Inflammatory macrophage (primary cell): ENCODE measurements at places on chromosomes 6 and 20.

DNA sequence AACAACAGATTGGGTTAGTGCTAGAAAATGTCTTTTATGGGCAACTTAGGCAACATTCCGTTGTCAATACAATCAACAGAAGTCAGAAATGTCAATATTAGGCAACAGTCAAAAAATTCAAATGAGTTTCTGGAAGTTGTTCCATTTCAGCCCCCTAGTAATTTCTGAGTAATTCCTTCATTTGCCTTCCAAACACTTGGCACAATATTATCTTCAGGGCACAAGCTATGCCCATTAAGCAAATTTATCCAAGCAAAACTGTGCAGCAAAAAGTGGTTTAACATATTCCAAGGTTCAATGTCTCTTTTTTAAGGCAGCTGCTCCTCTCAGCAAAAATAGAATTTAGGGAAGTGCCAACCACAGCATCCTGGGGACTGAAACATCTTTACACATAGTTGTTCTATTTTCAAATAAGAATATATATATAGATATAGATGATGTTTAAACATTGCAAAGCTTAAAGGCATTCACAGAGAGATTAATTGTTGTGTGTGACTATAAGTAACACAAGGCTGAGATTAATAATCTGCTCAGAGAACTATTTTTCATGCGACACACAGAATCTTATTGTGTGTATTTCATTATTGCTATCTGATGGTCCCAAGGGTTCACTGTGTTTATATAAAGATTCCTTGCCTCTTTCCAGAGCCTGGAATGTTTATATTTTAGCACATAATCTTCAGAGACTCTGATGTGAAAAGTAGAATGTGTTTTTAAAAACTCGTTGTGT lies 75.2 kb upstream of the ADTRP start:
- DNase-seq, result peak; percentile 46

GRCh38 chr6:140494321-140495108 lies 1120.1 kb upstream of the CITED2 start:
- no peak for DNase-seq

- DNase-seq, result no peak
Measured at GRCh38 chr6:16082361-16082760, 46.5 kb upstream of the MYLIP start.

- no peak for DNase-seq
Measured at GRCh38 chr20:39660965-39661364, 698.8 kb downstream of the DHX35 start.

DNA sequence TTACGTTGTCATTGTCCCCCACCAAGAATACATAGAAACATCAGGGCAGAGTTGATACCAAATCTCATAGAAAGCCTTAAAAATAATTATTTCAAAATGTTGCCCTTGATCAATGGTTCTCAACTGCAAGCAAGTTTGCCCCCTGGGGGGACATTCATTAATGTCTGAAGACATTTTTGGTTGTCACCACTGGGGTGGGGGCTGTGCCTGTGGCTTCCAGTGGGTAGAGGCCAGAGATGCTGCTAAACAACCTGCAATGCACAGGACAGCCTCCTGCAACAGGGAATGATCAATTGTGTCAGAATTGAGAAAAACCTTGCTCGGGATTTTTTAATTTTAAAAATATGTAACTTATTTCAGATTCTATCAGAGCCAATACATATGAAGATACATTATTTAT lies 130.6 kb upstream of the DOK5 start:
- DNase-seq, result no peak

DNA sequence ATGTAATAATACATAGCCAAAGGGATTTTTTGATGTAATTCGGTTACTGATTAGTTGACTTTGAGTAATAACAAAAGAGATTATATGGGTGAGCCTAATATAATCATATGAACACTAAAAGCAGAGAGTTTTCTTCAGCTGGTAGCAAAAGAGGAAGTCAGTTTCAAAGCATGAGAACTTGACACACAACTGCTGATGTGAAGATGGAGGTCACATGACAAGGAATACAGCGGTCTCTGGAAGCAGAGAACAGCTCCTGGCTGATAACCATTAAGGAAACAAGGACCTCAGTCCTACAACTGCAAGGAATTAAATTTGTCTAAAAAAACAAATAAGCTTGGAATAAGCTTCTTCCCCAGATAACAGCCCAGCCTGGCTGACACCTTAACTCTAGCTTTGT lies 154.5 kb upstream of the PRND start:
- DNase-seq, result peak; percentile 52
